Stimulated activated CD8-positive, alpha-beta memory T cell treated with anti-CD3 and anti-CD28 coated beads, Interleukin-2, amount 100 ng/mL, for 1 hour (primary cell): ENCODE measurements at places on chromosomes 6 and 20.

DNA sequence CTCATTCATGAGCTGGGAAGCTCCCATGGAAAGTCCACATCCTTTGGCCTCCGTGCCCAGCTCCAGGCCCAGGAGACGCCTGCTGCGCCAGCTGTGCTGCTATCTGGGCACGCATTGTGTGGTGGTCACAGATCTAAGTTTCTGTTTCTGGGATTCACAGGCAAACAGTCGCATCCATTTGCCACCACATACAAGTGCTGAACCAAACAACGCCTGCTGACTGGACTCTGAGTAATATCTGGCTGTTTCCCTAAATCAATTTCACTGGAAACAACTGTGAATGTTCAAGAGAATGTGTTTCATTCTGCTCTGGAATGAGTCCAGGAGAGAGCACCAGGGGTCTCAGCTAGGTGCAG is 45.5 kb downstream of the IRF4 start:
- no peak for DNase-seq

DNA sequence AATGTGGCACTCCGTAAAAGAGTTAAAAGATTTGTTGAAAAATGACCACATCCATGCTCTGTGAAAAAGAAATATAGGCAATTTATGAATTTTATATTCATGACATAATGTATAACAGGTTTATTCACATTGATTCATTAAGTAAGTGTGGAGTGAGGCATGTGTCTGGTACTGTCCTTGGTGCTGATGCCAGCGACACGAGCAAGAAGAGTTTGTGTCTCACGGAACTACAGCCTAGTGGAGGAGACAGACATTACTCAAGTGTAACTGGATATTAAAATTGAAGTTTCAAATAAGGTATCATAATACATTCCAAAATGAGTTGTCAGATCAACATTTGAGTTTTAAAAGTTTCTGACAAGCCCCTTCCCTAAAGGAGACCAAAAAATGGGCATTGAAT is 158.2 kb upstream of the PRND start:
- DNase-seq: no peak

DNA sequence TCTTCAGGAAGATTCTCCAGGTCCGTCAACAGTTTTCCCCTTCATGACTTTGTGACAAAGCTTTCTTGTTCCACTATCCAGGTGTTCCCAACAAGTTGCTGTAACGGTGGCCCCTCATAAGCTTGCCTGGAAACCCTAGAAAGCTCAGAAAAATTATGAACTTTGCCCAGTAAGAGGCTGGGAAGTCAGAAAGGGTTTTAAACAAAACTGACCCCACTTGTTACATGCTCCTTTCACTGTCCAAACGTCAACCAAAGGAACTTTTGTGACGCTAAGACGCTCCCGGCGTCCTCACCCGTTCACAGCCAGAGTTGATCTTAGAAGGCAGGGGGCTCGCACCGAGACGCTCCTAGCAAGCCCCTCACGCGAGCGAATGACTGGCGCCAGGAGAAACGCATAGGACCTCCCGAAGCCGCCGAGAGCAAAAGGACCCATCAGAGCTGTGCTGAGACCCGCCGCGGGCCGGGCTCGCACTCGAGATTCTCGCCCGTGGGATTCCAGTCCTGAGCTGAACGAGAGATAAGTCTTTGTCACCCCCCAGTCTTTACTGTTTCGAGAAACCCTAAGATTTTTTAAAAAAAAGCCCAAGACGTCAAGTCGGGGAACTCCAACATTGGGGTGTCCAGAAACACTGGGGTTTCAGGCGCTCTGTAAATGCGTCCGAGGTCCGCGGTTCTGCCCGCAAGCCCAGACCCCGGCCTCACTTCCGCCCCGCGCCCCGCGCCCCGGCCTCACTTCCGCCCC is 544 bp upstream of the ACAT2 start:
- DNase-seq: peak; percentile 10

GRCh38 chr6:75113446-75113845 is 92.4 kb downstream of the COL12A1 start:
- no peak for DNase-seq

- no peak for DNase-seq
Observed at GRCh38 chr6:20483887-20484497, 50.3 kb upstream of the CDKAL1 start.

GRCh38 chr6:72595812-72596211 is 26.1 kb upstream of the KCNQ5 start:
- no peak for DNase-seq

DNA sequence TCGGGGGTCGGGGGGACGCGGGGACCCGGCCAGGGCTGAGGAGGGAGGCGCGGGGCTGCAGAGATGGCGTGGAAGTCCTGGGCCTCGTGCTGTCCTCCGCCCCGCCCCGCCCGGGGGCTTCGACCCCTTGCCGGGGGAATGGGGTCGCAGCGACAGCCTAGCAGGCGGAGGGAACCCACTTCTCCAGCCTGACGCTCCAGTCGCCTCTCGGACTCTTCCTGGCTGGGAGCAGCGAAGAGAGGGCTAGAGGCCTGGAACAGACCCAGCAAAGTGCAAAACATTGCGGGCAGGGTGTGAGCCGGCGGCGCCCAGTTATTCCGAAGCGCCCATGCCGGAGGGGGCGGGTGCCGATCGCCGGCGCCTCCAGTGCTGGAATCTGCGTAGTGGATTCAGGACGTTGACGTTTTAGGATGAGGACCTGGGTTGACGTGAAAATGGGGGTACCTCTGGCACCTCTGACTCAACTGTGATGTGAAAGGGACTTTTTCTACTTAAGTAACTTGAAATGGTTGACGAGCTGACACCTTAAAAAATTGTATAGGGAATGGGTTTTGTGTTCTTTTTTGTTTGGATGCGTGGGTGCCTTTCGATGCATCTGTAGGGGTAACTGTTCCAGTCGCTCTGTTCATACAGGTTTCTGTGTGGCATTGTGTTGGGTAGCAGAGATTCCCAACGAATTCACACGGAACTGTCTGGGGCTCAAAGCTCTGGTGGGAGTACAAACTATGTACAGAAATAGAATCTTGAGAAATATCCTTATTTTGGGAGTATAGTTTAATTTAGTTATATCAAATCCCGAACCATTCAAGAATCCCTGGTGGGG is 1.4 kb downstream of the SLC35F1 start:
- DNase-seq: no peak
